ENCODE measurements at places on chromosomes 16 and 17.

- DNase-seq: peak; percentile 69
Observed at GRCh38 chr16:66204756-66205155, 161.7 kb upstream of the CDH5 start.

DNA sequence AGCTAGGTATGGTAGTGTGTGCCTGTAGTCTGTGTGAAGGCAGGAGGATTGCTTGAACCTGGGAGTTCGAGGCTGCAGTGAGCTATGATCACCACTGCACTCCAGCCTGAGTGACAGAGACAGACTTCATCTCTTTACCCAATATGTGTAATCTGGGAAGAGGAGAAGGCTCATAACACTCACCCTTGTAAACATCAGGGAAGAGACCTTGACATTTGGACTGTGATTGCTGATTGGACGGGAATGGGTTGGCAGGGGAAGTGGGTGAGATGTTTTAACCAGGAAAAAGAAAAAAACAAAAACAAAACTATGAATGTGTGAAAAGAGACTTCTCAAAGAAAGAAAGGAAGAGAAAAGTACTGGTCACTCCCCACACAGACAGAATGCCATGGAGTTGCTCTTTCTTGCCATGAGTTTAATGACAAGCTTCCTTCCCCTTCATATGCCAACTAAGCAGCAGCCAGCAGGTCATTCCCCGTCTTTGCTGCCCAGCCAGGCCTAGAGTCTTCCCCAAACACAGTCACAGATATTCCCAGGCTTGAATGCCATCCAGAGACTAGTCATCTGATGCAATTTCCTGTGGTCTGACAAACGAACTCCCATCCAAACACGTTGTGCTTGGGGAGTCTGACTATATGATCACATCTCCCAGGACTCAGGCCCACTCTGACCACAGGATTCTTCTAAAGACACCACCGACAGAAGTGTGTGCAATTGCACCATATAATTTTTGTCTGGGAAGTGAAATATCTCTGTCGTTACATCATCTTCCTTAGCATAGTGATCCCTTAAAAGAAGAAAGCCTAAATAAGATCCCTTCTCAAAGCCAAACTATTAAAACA is 3.6 kb upstream of the XAF1 start:
- DNase-seq: peak; percentile 100

DNA sequence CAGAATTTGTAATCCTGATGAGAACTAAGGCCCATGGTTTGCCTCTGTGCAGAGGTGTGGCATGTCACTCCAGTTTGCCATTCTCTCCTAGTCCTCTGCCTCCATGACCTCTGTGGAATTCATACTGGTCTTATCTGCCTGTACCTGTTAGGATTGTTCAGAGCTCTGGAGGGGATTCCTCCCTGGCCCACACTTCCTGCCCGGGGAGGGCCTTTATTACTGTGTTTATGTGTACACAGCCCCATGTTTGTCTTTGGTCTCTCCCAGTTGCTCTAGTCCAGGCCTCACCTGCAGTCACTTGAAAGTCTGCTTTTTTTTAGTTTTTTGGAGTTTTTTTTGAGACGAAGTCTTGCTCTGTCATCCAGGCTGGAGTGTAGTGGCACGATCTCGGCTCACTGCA is 36.4 kb downstream of the RHBDL3 start:
- DNase-seq: no peak

- no peak for DNase-seq
Observed at GRCh38 chr17:8643855-8644506, 13.5 kb upstream of the MYH10 start.

GRCh38 chr17:10295728-10296343 is 77.0 kb downstream of the MYH13 start:
- peak; percentile 71 for DNase-seq

DNA sequence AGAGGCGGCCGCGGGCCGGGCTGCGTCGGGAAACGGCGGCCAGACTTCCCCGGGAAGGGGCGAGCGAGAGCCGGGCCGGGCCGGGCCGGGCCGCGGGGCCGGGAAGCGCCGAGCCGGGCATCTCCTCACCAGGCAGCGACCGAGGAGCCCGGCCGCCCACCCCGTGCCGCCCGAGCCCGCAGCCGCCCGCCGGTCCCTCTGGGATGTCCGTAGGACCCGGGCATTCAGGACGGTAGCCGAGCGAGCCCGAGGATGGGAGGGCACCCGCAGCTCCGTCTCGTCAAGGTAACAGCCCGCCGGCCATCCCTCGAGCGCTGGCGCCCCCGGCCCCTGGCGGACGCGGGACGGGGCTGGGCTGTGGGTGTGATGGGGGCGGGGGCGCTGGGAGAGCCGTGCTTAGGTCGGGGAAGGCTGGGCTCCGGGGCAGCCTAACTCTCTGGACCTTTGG is at the start of gene CRHR1:
CRHR1 (plus strand) TSS at position 28 of the 448 bp plus-strand sequence; CDS start at position 253, 225 bp downstream.
- no peak for DNase-seq

GRCh38 chr17:71825687-71826086 is 295.1 kb upstream of the SOX9 start:
- peak; percentile 33 for DNase-seq

- peak; percentile 36 for DNase-seq
Observed at GRCh38 chr17:76179496-76180467, 38.7 kb upstream of the FOXJ1 start.

- DNase-seq: no peak
Observed at GRCh38 chr17:40541060-40541872, 24.0 kb downstream of the CCR7 start.

GRCh38 chr16:72226136-72226535 is 54.2 kb upstream of the PMFBP1 start:
- DNase-seq: no peak

DNA sequence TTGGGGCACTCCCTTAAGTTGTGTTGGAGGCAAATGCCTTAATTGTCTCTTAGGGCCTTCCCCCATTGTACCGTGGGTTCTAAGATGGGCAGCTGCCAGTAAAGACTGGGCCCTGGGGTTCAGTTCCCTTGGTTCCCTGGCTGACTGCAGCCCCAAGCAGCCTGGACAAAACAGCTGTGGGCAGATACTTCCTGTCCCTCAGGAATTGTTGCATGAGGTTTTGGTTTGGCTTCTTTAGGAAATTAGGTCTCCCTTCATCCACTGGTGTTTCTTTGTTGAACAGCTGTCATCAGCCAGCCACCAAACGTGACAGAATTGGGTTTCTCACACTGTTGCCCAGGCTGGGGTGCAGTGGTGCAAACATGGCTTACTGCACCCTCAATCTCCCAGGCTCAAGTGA is 42.0 kb upstream of the ETV4 start:
- no peak for DNase-seq

GRCh38 chr17:39629898-39630297 is 3.1 kb downstream of the PPP1R1B start:
- DNase-seq: no peak

DNA sequence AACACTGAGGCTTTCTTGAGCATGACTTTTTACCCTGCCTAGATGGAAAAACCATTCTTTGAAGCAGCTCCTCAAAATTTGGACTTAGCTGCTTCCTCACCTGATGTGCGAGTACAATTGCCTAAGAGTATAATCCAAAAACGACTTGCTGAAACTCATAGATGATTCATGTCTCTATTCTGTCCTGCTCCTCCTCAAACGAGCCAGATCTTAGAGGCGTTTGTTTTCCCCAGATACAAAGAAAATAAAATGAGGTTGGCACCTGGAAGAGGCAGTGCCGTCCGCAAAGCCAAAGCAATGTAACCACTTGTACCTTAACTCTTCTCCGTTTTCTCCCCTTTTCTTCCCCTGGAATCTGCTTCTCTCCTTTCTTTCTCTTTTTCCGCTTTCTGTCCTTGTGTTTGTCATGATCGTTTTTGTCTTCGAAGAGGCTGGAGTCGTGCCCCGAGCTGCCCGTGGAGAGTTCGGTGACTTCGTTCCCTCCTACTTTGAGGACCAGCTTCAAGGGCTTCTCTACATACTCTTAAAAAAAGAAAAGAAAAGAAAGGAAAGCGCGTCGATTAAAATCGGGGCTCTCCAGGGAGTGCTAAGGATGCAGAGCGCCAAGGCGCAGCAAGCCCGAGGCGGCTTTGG is 895 bp downstream of the BRD7 start:
- DNase-seq: no peak

DNA sequence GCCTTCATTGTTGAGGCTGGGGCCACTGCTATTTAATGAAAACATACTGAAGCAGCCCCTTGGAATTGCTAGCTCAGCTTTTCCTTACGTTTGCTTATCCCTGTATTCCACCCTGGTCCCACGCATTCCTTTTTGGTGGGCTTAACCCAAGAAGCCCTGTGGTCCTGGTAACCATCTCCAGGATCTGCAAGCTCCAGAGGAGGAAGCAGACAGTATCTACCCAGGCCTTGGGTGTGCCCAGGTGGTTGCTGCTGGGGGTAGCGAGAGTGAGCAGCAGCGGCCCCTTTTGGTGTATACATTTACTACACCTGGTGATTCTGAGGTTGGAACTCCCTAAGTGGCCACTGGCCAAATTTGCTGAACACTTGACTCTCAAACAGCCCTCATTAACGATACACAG is 97.7 kb downstream of the CBLN1 start:
- DNase-seq: peak; percentile 4

- no peak for DNase-seq
Observed at GRCh38 chr16:29009050-29009837, 24.4 kb downstream of the LAT start.

GRCh38 chr17:32319548-32319905 is 22.4 kb downstream of the C17orf75 start:
- DNase-seq: peak; percentile 48

GRCh38 chr16:48136547-48137360 is 19.0 kb downstream of the ABCC12 start:
- DNase-seq: no peak

- DNase-seq: peak; percentile 74
Observed at GRCh38 chr17:8125154-8125946, 1.4 kb upstream of the HES7 start.

GRCh38 chr16:71626858-71627213 is 852 bp downstream of the MARVELD3 start:
- no peak for DNase-seq

DNA sequence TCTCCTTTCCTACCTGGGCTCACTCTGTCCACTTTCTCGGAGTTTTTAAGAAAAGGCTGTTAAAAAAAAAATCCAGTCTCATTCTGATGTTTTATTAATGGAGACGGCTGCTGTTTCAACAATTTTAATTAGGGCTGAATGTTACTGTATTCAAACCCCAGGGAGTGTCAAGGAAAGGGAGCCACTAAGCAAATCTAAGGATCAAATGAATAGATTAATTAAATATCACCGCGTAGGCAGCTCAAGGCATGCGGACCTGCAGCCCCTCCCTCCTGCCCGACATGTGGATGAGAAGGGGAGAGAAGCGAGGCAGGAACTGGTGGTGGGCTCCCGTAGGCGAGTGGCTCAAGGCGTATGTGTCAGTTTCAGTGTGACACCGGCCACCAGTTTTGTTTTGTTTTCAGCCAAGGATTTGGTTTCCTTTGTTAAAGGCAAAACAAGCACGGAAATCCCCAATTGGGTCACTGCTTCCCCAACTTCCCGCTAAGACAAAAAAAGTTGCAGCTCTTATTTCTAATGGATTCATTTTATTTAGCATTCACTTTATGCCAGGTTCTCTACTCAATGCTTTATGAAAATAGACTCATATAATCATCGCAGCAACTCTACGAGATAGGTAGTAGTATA is 110.6 kb downstream of the GP2 start:
- DNase-seq: no peak

DNA sequence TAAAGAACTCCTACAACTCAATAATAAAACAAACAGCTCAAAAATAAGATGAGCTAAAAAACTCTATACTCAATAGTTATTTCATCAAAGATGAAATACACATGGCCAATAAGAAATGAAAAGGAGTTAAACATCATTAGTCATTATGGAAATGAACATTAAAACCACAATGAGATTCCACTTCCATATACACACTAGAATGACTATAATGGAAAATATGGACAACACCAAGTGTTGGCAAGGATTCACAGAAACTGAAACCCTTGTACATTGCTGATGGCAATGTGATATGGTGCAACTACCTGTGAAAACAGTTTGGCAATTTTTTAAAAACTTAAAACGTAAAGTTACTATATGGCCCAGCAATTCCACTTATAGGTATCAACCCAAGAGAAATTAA is 91.4 kb downstream of the GRIN2A start:
- peak; percentile 70 for DNase-seq

GRCh38 chr17:79800325-79801155 is 3.7 kb upstream of the CBX8 start:
- peak; percentile 57 for DNase-seq

DNA sequence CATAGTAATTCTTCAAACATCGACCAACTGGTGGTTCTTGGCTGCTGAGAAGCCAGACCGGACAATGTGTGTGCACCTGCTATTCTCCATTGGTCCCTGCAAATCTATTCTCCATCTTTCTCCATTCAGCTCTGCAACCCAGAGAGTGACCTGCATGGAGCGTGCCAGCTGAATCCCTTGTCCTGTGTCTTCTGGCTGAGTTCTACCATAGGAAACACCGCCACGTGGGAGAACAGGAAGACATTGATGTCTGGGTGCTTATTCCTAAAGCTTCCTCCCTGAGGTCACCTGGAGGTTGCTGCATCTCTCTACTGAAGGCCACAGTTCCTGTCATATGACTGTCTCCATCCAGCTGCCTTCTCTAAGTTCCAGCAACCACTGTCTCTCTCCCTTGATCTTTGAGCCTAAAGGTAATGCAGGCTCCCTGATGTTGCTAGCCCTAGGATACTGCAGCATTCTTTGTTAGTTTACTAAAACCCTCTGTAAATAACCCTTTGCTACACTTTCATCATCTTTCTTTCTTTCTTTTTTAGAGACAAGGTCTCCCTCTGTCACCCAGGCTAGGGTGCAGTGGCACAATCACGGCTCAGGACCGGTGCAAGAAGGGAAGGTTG is 10.6 kb upstream of the SMG1 start:
- DNase-seq: no peak

GRCh38 chr17:40064971-40065768 is 2.4 kb downstream of the THRA start:
- peak; percentile 66 for DNase-seq

DNA sequence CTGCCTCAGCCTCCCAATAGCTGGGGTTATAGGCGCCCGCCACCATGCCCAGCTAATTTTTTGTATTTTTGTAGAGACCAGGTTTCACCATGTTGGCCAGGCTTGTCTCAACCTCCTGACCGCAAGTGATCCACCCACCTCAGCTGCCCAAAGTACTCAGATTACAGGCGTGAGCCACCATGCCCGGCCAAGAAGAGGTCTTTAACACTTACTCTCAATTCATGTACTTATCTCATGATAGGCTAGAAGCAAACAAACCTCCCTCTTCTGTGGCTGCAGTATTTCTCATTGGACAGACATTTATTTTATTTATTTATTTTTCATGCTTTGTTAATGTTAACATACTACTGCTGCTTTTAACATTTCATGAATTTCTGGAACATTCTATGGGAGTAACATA is 7.0 kb upstream of the NT5C start:
- no peak for DNase-seq

DNA sequence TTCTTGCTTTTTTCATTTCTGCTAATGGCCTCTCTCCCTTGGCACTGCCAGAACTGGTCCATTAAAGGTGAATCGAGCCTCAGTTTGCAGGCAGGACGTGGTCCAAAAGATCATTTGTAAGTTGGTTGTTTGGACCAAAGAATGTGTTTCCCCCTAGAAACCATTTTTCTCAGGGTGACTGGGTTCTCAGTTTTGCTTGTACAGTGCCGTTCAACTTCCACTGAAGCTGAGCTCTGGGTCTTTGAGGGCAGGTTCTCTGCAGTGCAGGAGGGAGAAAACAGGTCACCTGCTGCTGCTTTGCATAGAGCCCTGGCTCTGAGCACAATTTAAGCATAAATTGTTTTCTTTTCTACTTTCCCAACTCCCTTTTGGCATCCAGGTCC is 9.0 kb upstream of the AMZ2 start:
- DNase-seq: no peak

- DNase-seq: peak; percentile 64
Observed at GRCh38 chr17:72467841-72468653, 347.2 kb downstream of the SOX9 start.

- peak; percentile 13 for DNase-seq
Observed at GRCh38 chr16:53642094-53642493, 61.6 kb downstream of the RPGRIP1L start.

GRCh38 chr16:4339455-4339854 is 11.7 kb downstream of the PAM16 start:
- no peak for DNase-seq

Data from fibroblast of skin of right quadriceps (primary cell).